Naive thymus-derived CD8-positive, alpha-beta T cell (primary cell): ENCODE measurements at places on chromosomes 4 and X. TPM values are rescaled to one million over a fixed set of nuclear protein-coding genes. Genes with fewer than 3 reads are reported as not detected.

GRCh38 chrX:120419463-120419862, 49.6 kb downstream of the LAMP2 start:
- no peak for DNase-seq

GRCh38 chrX:82163701-82164100, 961.8 kb downstream of the SH3BGRL start:
- DNase-seq: no peak

GRCh38 chrX:7242613-7243012, 94.7 kb upstream of the PUDP start:
- DNase-seq: no peak

Gene ZAR1
- total RNA-seq: not detected

Gene GYG2
- not detected for total RNA-seq

Gene TRO
- 3.2 TPM for total RNA-seq

Gene TCEAL5
- not detected for total RNA-seq
